H9 (cell line): ENCODE measurements at places on chromosomes 12 and 14. TPM values are rescaled to one million over a fixed set of nuclear protein-coding genes. Genes with fewer than 3 reads are reported as not detected.

- no peak overlapping the region for H3K4me3 ChIP-seq
- H3K36me3 ChIP-seq: no peaks in the 10 kb centered on the region
- no peak for DNase-seq
- H3K4me1 ChIP-seq: peaks cover 2% of the 10 kb centered on the region; the same call in 1 of the 2 replicates
Observed at GRCh38 chr12:112539221-112539620, 120.5 kb downstream of the PTPN11 start.

- H3K4me1 ChIP-seq: no peaks in the 10 kb centered on the region
- H3K36me3 ChIP-seq: peaks cover under 1% of the 10 kb centered on the region; the same call in 1 of the 2 replicates
- DNase-seq: no peak
- H3K27ac ChIP-seq: no peak overlapping the region
Observed at GRCh38 chr14:93234798-93235197, 27.7 kb downstream of the UBR7 start.

DNA sequence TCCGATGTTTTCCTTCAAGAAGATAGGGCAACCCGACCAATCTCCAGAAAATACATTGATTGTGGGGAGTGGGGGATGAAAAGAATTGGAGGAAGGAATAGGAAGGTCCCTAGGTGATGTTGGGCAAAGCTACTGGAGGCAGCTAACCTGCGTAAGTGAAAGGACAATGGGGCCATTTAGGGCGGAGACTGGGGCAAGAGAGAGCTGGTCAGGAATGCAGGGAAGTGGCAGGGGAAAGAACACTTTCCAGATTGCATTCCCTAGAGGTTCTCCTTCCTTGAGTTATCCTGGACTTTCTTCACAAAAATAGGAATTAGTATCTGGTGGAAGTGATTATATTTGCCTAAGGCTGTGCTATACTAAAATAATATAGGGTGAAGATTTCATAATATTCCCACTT is 151.8 kb upstream of the HMGA2 start:
- H3K4me3 ChIP-seq: no peak overlapping the region
- H3K27ac ChIP-seq: no peak overlapping the region
- no peaks in the 10 kb centered on the region for H3K4me1 ChIP-seq
- no peaks in the 10 kb centered on the region for H3K36me3 ChIP-seq
- H3K27me3 ChIP-seq: no peaks in the 10 kb centered on the region

The TSHR gene
- total RNA-seq: not detected in 2 replicates

DNA sequence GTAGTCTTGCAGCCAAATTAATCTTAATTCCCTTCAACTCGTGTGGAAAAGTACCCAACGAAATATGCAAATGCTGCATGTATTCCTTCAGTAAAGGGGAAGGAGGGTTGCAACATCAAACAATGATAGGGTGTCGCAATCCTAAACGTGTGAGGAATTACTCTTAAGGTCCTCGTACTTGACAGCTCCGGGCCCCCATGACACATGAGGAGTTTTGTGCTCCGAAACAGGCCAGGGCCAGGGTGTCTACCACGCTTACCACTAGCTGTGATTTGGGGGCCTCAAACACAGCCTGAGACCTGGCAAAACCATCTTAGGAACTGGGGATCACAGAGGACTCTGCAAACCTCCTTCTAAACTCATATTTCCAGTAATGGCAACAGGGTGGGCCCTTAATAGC is 20.4 kb downstream of the FOS start:
- H3K27ac ChIP-seq: no peak overlapping the region
- no peak for DNase-seq
- H3K4me1 ChIP-seq: peaks cover 4% of the 10 kb centered on the region; the same call in 1 of the 2 replicates
- no peaks in the 10 kb centered on the region for H3K36me3 ChIP-seq

GRCh38 chr12:15527201-15528080 is 205.1 kb downstream of the PTPRO start:
- H3K4me3 ChIP-seq: no peak overlapping the region
- no peaks in the 10 kb centered on the region; the same call in 1 of the 2 replicates for H3K4me1 ChIP-seq
- H3K36me3 ChIP-seq: no peaks in the 10 kb centered on the region
- H3K27me3 ChIP-seq: no peaks in the 10 kb centered on the region
- H3K27ac ChIP-seq: no peak overlapping the region

DNA sequence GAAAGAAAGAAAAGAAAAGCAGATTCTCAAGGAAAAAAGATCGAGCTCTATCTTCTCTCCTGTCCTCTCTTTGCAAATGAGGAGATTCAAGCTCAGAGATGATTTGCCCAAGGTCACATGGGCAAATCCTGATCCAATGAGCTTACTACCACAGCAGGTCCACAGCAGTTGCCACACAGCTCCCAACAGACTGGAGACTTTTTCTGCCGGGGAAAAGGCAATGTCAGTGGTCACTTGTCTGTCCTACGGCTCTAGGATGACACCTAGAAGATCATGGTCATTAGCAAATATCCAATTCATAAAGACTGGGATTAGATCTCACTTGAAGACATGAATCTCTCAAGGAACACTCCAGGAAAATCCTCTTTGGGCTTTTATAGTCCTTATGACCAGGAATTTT is 58.8 kb downstream of the TTC7B start:
- H3K27me3 ChIP-seq: no peaks in the 10 kb centered on the region
- peak overlapping the region; percentile 64; the same call in 1 of the 3 replicates for H3K4me3 ChIP-seq
- DNase-seq: no peak
- H3K36me3 ChIP-seq: no peaks in the 10 kb centered on the region

DNA sequence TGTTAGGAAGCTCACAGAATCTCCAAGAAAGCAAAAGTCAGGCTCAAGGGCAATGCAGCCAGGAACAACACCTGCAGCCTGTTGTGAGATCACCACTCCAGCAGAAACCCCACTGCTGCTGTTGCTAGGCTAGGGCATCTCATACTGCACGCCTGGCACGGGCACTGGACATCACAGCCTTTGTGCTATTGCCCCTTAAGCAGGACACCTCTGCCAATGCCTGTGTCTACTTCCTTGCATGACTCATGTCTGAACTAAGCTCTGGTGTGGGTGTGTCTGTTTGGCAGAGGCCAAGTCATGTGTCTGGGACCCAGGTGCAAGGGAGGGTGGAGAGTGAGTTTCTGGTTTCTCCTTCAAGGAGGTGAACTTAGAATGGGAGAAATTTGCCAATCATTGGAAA is 10.0 kb upstream of the DDX47 start:
- no peaks in the 10 kb centered on the region for H3K27me3 ChIP-seq
- no peaks in the 10 kb centered on the region for H3K4me1 ChIP-seq
- DNase-seq: no peak
- H3K4me3 ChIP-seq: no peak overlapping the region
- no peak overlapping the region for H3K27ac ChIP-seq
- no peaks in the 10 kb centered on the region; the same call in 1 of the 3 replicates for H3K36me3 ChIP-seq

DNA sequence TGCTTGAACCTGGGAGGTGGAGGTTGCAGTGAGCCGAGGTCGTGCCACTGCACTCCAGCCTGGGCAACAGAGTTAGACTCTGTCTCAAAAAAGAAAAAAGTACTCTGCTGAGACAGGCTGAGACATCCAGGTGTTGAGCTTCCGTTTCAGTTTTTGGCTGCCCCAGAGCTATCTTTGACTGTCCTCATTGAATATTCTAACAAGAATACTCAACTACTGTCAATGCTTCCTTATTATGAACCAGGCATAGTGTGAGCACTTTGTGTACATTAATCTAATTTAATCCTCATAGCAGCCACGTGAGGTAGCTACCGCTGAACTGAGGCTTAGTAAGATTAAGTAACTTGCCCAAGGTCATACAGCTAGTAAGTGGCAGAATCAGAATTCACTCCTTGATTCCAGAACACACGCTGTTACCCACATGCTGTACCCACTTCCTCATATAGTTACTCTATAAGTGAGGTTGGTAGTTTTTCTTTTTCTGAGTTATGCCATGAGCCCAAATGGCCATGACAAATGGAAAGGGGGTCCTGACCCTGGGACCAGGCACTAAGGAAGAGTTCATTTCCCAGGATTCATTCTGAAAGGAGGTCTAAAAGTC is 11.3 kb downstream of the ALDH1L2 start:
- no peak overlapping the region for H3K4me3 ChIP-seq
- H3K4me1 ChIP-seq: no peaks in the 10 kb centered on the region
- DNase-seq: no peak
- no peaks in the 10 kb centered on the region for H3K27me3 ChIP-seq

DNA sequence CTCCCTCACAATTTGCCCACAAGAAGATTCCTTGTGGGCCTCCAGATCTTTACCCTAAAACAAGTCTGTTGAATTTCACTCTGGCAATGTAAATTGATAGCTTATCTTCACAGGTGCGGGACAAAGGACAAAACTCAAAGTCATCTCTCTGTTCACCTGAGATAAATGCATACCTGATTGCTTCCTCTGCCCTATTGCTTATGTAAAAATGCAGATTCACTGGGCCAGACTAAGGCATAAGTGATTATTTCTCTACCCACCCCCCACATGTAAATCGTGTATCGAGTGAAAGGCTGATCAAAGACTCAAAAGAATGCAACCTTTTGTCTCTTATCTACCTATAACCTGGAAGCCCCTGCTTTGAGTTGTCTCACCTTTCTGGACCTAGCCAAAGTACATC is 316.8 kb downstream of the SSPN start:
- H3K27me3 ChIP-seq: no peaks in the 10 kb centered on the region
- peak overlapping the region; percentile 84 for H3K27ac ChIP-seq
- no peak for DNase-seq
- H3K4me1 ChIP-seq: peaks cover 11% of the 10 kb centered on the region; the same call in 1 of the 2 replicates

The OR6C75 gene
- total RNA-seq: not detected in 2 replicates

- no peaks in the 10 kb centered on the region for H3K36me3 ChIP-seq
- DNase-seq: no peak
- no peaks in the 10 kb centered on the region for H3K27me3 ChIP-seq
- no peaks in the 10 kb centered on the region for H3K4me1 ChIP-seq
Observed at GRCh38 chr14:60933920-60934655, 46.8 kb downstream of the TRMT5 start.

The PLEKHD1 gene
- 0.29 and 0.37 TPM in 2 replicates for total RNA-seq

The IL31 gene
- not detected in 2 replicates for total RNA-seq

GRCh38 chr14:72439707-72440106 is 454.2 kb downstream of the DPF3 start:
- H3K27me3 ChIP-seq: no peaks in the 10 kb centered on the region
- H3K27ac ChIP-seq: no peak overlapping the region
- DNase-seq: no peak
- H3K4me1 ChIP-seq: no peaks in the 10 kb centered on the region
- H3K36me3 ChIP-seq: no peaks in the 10 kb centered on the region
- H3K4me3 ChIP-seq: no peak overlapping the region; the same call in 2 of the 3 replicates

DNA sequence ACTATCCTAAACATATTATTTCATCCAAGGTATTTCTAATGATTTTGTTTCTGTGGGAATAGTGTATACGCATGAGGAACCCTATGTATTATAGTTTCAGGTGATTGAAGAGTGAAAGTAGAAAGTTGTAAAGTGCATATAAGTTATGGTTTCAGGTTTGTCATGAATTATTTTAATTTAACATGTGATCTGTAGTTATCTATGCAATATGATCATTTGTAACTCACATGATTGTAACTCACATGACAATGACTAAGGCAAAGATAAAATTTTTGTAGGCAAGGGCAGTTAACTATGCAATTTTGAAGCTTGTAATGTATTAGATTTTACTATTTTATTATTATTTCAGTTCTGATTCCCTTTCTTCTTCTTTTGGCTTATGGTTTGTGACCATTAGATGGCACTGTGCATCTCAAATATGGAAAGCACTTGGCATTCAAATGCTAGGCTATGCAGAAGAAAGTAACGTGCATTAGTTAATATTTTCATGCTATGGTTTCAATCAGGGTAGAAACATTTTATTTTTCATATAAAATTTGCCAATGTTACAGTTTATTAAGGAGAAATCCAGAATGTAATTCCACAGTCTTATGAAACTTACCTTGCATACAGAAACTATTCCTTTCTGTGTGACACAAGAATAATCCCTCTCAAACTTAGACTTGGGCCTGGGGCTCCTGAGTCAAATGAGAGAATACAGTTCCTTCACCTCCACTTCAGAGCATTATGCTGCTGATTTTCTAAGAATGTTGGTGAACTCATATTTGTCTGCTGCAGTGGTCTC is 15.8 kb upstream of the TMEM30B start:
- H3K27ac ChIP-seq: no peak overlapping the region
- no peak for DNase-seq
- no peaks in the 10 kb centered on the region for H3K36me3 ChIP-seq
- H3K27me3 ChIP-seq: no peaks in the 10 kb centered on the region
- H3K4me3 ChIP-seq: no peak overlapping the region
- H3K4me1 ChIP-seq: peaks cover 5% of the 10 kb centered on the region; the same call in 1 of the 2 replicates

- DNase-seq: no peak
- no peaks in the 10 kb centered on the region; the same call in 1 of the 2 replicates for H3K36me3 ChIP-seq
- no peaks in the 10 kb centered on the region for H3K4me1 ChIP-seq
- H3K27me3 ChIP-seq: no peaks in the 10 kb centered on the region
- no peak overlapping the region for H3K4me3 ChIP-seq
Observed at GRCh38 chr12:30525171-30525570, 170.5 kb downstream of the IPO8 start.

The SLC25A3 gene
- total RNA-seq: 673 and 682 TPM in 2 replicates

DNA sequence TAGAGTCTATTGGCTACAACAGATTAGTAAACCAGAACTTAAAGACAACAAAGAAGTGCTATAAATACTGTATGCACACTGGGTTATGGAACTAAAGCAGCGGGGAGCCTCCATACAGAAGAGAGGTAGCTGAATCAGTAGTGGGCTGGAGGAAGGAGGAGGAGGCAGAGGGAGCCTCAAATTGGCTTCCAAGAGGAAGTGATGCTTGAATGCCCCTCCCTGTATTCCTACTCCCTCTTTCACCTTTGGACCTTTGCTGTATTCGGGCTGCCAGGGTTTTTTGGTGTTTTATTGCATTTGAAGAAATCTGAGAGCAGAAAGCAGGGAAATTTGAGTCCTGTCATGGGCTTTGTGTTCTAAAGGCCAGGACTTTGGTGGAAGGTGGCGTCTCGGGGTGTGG is 104.0 kb upstream of the PTPRB start:
- no peaks in the 10 kb centered on the region for H3K36me3 ChIP-seq
- no peak overlapping the region for H3K27ac ChIP-seq
- H3K27me3 ChIP-seq: no peaks in the 10 kb centered on the region
- H3K4me3 ChIP-seq: no peak overlapping the region
- no peak for DNase-seq

DNA sequence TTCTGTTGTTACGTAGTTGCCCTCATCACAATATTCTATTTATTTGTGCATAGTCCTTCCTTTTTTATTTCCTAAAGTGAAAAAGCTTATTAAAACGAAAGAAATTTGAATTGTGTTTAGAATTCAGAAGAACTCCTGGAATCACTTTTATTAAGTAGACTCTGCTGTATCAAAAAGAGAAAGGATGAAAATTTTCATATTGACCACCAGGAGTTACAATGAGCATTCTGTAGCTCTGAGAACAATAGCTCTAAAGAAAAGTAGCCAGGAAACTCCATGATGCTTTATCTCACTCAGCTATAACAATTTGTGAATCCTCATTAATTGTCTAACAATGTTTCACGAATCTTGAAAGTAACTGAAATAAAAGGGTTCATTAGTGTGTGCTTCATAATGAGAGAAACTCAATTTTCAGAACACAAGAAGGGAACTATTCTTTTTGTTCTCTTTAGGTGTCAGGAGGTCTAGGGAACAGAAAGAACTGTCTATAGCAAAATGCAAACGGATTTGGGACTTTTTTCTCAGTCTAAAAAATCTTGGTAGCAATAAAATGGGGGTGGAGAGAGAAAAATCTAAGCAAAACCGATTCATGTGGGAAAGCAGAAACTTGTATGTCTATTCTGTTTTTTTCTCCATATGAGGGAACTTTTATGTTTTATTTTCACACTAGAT is 19.3 kb downstream of the ASCL1 start:
- no peaks in the 10 kb centered on the region for H3K36me3 ChIP-seq
- no peak for DNase-seq
- H3K4me3 ChIP-seq: no peak overlapping the region
- no peak overlapping the region for H3K27ac ChIP-seq
- no peaks in the 10 kb centered on the region for H3K4me1 ChIP-seq
